ENCODE measurements at places on chromosomes 12 and 14.

DNA sequence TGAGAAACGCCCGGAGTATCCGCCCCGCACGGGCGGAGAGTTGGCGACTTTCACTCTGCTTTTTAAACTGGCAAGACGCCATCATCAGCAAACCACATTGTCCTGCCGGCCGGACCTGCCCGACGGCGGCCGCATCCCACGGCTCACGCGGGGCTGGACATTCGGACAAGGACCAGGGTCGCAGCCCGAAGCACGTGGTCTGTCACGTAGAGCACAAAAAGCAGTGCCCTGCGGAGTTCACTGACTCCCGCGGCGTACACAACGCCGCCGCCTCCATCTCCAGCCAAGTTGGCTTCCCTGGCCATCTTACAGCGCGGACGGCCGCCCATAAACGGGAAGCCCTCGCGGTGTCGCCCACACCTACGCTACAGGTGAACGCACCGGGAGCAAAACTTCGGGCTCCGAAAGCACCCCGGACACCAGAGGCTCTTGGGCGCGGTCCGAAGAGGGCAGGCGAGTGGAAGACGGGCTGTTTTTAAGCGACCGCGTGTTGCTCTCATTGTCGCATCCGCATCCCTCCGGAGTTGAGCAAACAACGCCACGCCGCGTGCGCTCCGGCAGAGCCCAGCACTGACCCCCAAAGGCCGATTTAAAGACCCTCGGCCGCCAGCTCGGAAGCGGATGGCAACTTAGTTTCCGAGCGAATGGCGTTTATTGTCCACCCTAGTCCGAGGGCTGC is 966 bp downstream of the SINHCAF start:
- DNase-seq, result peak; percentile 66

DNA sequence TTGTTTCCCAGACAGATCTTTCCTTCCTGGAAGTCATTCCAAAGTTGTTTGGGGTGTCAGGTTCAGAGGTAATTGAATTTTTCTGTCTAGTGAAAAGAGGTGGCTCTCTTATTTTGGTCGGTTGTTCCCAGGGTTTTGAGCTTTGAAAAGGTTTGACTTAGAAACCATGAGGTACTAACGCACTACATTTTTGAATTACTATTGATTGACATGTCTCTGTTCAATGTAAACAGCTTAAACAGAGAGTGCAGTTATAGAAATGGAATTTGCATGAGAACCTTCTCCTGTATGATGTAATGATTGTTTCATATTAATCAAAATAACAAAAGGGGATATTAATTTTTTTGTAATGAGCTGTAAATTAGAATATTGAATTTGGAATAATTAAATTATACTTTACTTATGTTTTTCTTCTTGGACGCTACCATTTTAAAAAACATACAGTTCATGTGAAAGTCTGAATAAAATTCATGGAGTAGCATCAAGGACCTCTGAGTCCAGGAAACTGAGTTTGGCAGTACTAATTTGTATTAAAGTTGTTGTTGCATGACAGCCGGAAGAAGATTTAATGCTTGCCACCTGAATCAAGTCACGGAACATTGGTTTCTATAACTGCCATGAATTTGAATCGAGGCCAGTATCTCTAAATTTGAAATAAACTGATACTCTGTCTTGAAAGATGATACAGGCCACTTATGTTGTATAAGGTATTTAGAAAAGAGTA is 41.7 kb downstream of the NPAS3 start:
- no peak for DNase-seq

GRCh38 chr14:68367536-68367935 is 425.3 kb downstream of the ZFP36L1 start:
- peak; percentile 32 for DNase-seq

GRCh38 chr14:56554301-56554700 is 25.3 kb upstream of the TMEM260 start:
- no peak for DNase-seq

GRCh38 chr12:43308776-43309175 is 243.2 kb downstream of the ADAMTS20 start:
- no peak for DNase-seq

GRCh38 chr12:66047411-66048021 is 83.0 kb downstream of the LLPH start:
- peak; percentile 56 for DNase-seq

DNA sequence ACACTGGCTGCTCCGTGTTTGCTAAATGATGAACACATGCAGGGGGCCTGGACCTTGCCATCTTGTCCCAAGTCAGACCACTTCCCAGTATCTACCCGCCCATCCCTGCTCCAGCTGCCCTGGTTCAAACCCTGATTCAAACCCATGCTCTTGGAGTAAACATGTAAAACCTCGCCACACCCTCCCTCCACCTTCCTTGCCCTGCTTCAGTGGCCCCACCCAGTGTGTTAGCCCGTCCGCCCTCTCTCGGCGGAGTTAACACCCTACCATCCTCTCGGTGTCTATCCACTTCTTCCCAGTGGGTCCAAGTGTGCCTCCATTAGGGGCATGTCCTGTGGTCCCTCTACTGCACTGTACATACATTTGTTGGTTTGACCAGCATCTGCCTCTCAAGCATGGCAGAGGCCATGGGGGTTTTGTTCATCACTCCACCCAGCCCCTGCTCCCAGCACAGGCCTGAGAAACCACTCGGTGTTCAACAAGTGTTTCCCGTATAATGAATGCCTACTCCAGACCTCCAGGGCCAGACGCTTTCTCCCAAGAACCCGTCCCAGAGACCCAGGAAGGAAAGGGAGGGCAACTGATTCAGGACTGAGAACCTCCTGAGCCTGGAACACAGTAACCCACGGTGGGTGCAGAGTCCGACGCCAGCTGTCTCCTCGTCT is 37.1 kb downstream of the P2RX4 start:
- DNase-seq, result no peak

DNA sequence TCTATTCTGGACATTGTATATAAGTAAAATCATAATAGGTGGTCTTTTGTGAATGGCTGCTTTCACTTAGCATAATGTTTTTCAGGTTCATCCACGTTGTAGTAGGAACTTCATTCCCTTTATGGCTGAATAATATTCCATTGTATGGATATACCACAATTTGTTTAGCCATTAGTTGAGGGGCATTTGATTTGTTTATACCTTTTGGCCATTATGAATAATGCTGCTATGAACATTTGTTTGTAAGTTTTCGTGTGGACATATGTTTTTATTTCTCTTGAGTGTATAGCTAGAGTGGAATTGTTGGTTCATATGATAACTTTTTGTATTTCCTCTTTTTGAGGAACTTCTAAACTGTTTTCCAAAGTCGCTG is 123.3 kb downstream of the TTLL5 start:
- no peak for DNase-seq

DNA sequence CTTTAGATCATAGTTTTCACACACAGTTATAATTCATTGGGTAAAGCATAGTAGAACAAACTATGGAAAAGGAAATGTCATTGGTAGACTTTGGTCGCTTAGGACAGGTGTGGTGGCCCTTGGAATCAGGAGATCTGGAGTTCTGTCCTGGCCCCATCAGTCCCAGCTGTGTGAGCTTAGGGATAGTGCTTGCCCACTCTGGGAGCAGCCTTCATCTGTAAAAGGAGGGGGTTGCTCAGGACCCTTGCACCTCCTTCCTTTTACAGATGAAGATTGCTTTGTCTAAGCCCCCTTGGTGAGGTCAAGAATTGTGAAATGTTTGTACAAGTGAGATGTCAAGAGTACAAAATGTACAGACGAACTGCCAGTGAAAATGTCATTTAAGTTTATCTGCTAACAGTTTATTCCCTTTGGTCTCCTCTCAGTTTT is 93.2 kb downstream of the BORCS5 start:
- DNase-seq, result no peak

DNA sequence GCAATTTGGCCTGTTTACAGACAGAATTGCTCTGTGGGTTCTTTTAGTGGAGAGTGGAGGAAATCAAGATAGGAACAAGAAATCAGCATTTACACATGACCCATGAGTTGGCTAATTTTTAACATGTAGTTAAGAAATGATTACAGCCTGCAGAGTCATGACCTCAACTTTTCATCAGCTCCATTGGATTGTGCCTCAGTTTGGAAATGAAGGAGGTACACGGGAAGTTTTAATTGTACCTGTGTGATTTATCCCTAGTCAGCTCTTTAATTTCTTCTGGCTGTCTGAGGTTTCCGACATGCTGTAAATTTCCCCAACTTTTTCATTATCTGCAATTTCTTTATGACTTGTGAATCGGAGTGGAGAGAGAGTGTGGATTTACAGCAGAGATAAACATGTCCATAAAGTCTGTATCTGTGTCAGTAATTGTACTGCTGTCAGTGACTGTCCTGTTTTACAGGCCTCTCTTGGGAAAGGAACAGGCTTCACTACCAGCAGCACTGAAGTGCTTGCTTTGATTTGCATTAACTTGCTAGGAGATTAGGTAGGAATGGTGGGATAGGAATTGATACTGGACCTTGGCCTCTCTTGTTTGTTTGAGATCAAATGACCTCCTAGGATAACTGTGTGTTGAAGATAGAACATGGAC is 49.2 kb downstream of the LIN52 start:
- DNase-seq, result no peak

DNA sequence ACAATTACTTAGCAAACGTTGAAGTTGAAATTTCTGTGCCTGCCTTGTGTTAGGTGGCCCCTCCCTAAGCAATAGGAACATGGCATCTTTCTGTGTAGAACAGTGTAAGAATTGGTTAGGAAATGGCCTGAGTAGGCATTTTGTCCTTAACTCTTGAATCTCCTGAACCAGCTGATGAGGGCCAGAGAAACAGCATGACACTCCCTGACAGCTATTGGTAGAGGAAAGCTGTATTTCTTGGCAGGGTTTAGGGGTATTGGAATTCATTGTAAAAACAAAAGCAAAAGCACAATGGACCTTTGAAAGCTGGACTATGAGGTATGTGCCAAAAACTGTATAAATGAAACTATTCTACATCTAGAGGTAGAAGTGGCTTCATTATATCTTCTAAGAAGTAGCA is 40.6 kb upstream of the LRTM2 start:
- peak; percentile 76 for DNase-seq

DNA sequence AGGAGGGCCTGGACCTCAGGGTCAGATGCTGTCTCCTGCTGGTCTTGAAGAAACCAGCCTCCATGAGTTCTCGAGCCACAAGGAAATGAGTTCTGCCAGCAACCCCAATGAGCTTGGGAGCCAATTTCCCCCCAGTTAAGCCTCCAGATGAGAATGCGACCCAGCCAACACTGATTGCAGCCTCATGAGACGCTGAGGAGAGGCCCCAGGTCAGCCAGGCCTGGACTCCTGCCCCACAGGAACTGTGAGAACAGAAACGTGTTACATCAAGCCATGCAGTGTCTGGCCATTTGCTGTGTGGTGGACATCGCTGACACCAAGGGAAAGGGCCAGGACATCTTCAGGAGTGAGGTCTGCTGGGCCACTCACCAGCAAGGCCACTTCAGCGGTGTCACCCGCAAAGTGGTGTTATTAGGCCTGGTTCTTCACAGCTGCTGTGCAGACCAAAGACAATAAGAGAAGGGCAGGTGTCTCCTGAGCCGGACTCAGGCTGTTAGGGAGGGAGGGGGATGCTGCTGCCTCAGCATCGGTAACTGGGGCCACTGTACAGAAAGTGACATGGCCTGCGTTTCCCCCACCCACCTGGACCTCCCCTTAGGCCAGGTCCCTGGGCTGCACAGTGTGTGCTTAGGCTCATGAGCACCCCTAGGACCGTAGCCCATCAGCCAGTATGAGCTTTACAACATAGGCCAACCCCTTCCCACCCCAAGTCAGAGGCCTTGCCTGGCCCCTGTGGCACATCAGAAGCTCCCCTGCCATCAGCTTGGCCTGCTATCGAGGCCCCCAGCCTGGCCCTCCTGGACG is 272.4 kb upstream of the RTL1 start:
- DNase-seq, result no peak

- peak; percentile 58 for DNase-seq
Measured at GRCh38 chr14:73758392-73759182, 44.4 kb upstream of the PNMA1 start.

DNA sequence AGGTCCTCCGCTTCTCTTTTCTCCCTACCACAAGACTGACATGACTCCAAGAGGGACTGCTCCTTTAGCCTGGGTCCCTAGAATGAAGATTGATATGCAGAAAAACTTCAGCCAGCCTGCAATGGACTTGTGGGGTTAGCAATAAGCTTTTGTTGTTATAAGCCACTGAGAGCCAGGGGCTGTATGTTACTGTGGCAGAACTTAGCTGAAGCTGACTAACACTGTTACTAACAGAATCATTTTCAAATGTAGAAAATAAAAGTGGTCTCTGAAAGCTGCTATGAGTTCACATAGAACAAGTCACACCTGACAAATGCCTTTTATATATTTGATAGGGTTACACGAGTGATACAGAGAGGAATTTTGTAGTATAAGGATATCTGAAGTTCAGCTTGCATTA is 13.6 kb upstream of the RFLNA start:
- DNase-seq, result no peak

- DNase-seq, result no peak
Measured at GRCh38 chr12:63419154-63419553, 249.1 kb downstream of the DPY19L2 start.

- DNase-seq, result no peak
Measured at GRCh38 chr12:8018666-8019581, 13.6 kb upstream of the FOXJ2 start.

- DNase-seq, result peak; percentile 34
Measured at GRCh38 chr12:122856999-122857671, 21.9 kb downstream of the HIP1R start.

- DNase-seq, result no peak
Measured at GRCh38 chr14:20711685-20712084, 23.1 kb downstream of the ANG start.

DNA sequence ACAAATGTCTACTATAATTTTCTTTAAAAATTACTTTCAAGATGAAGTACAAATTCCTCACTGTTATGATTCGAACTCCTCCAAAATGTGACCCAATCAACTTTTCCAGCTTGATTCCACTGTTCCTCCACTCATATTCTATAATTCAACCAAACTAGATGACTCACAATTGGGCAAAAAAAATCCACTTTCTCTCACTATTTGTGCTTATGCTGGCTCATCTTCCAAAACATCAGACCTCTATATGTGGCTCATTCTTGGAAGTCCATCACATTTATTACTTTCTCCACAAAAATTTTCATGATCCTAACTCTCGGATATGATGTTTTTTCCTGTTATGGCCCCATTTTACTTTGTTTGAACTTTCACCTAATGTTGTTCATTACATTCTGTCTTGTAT is 26.9 kb upstream of the RXYLT1 start:
- DNase-seq, result peak; percentile 40

DNA sequence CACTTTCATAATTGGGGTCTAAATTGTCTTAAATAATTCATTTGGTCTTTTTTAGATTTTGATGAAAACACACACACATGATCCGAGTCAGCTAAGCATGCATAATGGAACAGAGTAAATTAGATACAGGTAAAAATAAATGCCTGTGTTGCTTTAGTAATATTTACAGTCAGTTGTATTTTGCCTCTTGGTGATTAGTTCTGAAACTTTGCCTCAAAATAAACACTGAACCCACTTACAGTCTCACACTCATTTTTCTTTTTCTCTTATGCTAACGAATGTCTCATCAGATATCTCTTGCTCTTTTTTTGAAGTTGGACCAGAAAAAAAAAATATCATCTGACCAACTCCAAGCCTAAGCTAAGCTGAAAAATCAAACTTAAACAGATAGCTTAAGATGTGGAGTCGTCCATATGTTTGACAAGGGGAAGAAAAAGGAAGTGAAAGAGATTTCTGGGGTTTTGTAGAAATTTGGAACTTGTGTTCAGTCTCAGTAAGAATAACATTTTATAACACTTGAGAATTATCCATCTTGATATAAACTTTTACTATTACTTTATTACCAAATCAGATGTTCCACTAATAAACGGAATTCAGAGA is 592.5 kb downstream of the RPL10L start:
- DNase-seq, result no peak

GRCh38 chr12:58757422-58757821 is 162.9 kb downstream of the LRIG3 start:
- peak; percentile 98 for DNase-seq

All from EH (cell line).